ENCODE measurements at places on chromosomes 13 and 19. TPM values are rescaled to one million over a fixed set of nuclear protein-coding genes. Genes with fewer than 3 reads are reported as not detected.

Gene POLR2E
- 133 TPM for total RNA-seq

GRCh38 chr19:9528757-9529336 lies 9.6 kb downstream of the ZNF426 start:
- H3K27ac ChIP-seq = no peak overlapping the region
- H3K4me3 ChIP-seq = no peak overlapping the region
- no peaks in the 10 kb centered on the region for H3K27me3 ChIP-seq
- no peaks in the 10 kb centered on the region for H3K4me1 ChIP-seq

Gene SLC7A10
- not detected for total RNA-seq

Gene ZNF491
- total RNA-seq = 3.0 TPM

- no peaks in the 10 kb centered on the region for H3K36me3 ChIP-seq
- H3K27ac ChIP-seq = no peak overlapping the region
- H3K27me3 ChIP-seq = no peaks in the 10 kb centered on the region
- no peak for DNase-seq
- H3K4me3 ChIP-seq = no peak overlapping the region
These were observed 201.5 kb upstream of the GPR12 start for GRCh38 chr13:26961890-26962615.

Gene PLEKHJ1
- 43.6 TPM for total RNA-seq

DNA sequence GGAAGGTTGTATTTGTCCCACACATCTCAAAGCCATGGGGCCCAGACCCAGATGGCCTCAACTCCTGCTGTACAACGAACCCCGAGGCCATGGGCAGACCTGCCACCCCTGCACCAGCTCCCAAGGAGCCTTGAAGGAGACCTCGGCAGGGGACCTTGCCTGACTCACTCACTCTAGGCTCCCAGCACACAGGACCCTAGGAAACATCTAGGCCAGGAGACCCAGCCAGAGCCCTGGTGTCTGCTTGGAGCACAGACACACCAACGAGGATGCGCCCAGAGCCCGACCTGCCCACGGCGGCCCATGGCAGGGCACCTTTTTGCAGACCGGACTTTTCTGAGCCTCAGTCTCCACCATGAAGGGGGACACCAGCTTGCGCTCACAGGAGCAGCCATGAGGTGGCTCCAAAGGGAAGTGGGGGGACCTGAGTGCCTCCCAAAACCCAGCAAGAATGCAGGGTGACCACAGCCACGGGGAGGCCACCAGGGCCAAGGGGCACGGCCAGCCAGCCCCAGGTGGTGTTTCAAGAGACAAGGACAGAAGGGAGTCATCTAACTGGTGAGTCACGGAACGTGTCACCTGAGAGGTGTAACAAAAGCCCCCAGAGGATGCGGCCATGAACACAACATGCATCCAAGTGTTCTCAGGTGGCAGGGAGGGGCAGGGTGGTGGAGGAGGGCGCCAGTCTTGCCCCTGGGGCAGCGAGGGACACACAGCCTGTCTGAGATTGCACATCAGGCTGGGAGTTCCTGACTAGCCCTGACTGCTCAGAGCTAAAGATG lies 4.9 kb upstream of the CERS1 start:
- H3K4me3 ChIP-seq = no peak overlapping the region
- H3K27me3 ChIP-seq = no peaks in the 10 kb centered on the region
- no peak for DNase-seq
- H3K27ac ChIP-seq = no peak overlapping the region
- H3K4me1 ChIP-seq = no peaks in the 10 kb centered on the region

DNA sequence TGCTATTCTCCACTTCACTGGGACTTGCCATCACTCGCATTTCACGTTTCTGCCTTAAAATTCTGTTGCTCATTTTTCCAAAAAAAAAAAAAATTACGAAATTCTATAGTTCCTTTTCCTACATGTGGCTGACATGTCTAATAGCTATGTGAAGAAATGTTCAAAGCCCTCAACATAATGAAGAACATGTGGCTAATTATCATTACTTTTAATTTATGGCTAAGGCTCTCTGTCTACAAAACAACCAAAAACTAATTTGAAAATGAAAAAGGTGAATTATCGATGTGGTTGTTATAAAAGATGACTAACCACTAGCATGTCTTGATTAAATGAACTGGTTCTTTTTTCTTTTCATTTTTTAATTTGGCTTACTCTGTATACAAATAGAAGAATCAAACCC lies 940.0 kb downstream of the EFNB2 start:
- no peak overlapping the region for H3K27ac ChIP-seq
- H3K4me3 ChIP-seq = no peak overlapping the region
- H3K27me3 ChIP-seq = no peaks in the 10 kb centered on the region
- no peak for DNase-seq
- H3K36me3 ChIP-seq = no peaks in the 10 kb centered on the region

Gene CLDN10
- total RNA-seq = 0.28 TPM

Gene C1QTNF9B
- not detected for total RNA-seq

DNA sequence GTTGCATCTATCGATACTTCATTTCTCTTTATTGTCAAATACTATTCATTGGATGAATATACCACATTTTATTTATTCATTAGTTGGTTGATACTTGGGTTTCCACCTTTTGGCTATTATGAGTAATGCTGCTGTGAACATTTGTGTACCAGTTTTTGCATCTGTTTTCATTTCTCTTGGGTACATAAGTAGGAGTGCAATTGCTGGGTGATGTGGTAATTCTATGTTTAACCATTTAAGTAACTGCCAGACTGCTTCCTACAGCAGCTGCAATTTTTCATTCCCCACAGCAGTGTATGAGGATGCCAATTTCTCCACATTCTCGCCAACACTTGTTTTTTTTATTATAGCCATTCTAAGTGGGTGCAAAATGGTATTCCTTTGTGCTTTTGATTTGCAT lies 2.6 kb downstream of the KCNJ14 start:
- DNase-seq = no peak
- peaks cover 14% of the 10 kb centered on the region for H3K36me3 ChIP-seq
- no peak overlapping the region for H3K4me3 ChIP-seq
- no peaks in the 10 kb centered on the region for H3K27me3 ChIP-seq
- H3K27ac ChIP-seq = no peak overlapping the region

DNA sequence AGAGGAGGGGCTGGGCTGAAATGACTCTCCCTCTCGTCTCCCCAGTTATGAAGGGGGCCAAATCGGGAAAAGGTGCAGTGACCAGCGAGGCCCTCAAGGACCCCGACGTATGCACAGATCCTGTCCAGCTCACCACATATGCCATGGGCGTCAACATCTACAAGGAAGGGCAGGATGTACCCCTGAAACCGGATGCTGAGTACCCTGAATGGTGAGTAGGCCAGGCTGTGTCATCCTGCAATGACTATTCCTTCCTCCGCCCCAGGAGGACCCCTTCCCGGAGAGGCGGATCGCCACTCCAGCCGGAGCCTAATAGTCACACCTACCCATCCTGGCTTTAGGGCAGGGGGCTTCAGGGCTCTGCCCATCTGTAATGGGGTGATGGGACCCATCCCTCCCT lies 2.6 kb downstream of the MRPL54 start:
- H3K36me3 ChIP-seq = peaks cover 8% of the 10 kb centered on the region
- H3K27ac ChIP-seq = no peak overlapping the region
- no peak overlapping the region for H3K4me3 ChIP-seq
- H3K4me1 ChIP-seq = peaks cover 15% of the 10 kb centered on the region

Measured in heart right ventricle (tissue), 16 donors.